Peyer's patch (tissue), 4 donors: ENCODE measurements at places on chromosomes 11 and 22. TPM values are rescaled to one million over a fixed set of nuclear protein-coding genes. Genes with fewer than 3 reads are reported as not detected.

GRCh38 chr11:9099617-9100016, 8.2 kb upstream of the SCUBE2 start:
- H3K4me3 ChIP-seq: no peak overlapping the region
- H3K4me1 ChIP-seq: no peaks in the 10 kb centered on the region
- DNase-seq: no peak
- H3K27ac ChIP-seq: no peak overlapping the region

The NXPE1 gene
- total RNA-seq: 22.4 TPM

The MUC6 gene
- total RNA-seq: not detected

DNA sequence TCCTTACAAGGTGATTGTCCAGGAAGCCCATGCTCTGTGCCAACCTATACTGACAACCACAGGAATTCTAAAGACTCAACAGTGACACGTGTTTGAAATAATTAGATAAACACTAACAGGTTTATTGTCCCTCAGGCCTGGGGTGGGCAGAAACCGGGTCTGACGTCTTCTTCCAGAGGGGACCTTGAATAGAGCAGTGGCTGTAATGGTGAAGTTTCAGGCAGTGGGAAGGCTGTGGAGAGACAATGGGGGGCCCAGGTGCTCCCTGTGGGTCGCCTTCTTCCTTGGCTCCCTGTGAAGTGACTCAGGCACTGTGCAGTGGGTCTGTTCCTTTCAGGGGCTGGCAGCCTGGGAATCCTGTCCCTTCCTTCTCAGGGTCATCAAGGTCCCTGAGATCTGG, 54.6 kb downstream of the OTOG start:
- no peak for DNase-seq
- no peaks in the 10 kb centered on the region for H3K4me1 ChIP-seq
- H3K27ac ChIP-seq: no peak overlapping the region
- no peak overlapping the region for H3K4me3 ChIP-seq

The ELFN2 gene
- not detected for total RNA-seq

DNA sequence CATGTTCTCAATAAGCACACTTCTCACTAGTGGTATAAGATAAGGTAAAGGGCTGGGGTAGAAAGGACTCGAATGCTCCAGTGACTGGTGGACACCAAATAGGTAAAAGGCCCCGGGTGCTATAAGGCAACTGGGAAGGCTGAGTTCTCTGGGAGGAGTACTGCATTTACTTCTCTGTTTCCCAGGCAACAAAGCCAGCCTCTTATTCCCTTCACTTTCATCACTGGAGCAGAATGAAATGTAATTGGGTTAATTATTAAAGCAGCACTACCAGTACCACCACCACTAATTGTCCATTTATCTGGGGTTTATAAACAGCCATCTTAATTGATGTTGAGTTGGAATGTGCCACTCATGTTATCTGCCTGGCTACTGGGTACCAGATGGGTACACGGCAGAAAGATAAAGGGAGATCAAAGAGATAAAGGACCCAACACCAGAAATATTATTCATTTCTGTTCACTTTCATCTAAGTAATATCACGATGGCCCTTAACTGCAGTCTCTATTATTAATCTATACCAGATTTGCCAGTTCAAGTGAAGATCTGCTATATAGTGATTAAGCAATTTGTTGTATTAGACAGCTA, 94.4 kb upstream of the CHRM4 start:
- no peaks in the 10 kb centered on the region for H3K4me1 ChIP-seq
- no peaks in the 10 kb centered on the region for H3K36me3 ChIP-seq
- no peaks in the 10 kb centered on the region for H3K27me3 ChIP-seq
- H3K4me3 ChIP-seq: no peak overlapping the region
- no peak for DNase-seq

DNA sequence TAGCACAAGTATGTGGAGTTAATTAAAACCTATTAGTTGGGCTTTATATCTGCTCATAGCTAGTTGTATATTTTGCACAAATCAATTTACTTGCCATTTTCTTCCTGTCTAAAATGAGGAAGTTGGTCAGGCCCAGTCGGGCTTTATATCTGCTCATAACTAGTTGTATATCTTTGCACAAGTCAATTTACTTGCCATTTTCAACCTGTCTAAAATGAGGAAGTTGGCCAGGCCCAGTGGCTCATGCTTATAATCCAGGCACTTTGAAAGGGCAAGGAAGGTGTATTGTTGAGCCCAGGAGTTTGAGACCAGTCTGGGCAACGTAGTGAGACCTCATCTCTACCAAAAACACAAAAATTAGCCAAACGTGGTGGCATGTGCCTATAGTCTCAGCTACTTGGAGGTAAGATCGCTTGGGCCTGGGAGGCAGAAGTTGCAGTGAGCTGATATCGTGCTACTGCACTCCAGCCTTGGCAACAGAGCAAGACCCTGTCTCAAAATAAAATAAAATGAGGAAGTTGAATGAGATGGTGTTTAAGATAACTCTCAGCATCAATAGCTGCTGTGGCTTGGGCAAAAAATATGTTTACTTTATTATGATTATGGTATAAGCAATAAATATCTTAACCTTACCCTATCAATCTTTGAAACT, 1558.6 kb upstream of the RAG2 start:
- no peak overlapping the region for H3K27ac ChIP-seq
- no peak overlapping the region for H3K4me3 ChIP-seq
- no peaks in the 10 kb centered on the region for H3K4me1 ChIP-seq

- H3K4me1 ChIP-seq: no peaks in the 10 kb centered on the region
- H3K36me3 ChIP-seq: no peaks in the 10 kb centered on the region
- no peak overlapping the region for H3K27ac ChIP-seq
- DNase-seq: no peak
Measured at GRCh38 chr11:20627701-20628100, 28.3 kb downstream of the SLC6A5 start.

GRCh38 chr11:113865873-113866272, 9.5 kb downstream of the USP28 start:
- H3K4me1 ChIP-seq: no peaks in the 10 kb centered on the region
- H3K36me3 ChIP-seq: no peaks in the 10 kb centered on the region
- no peak overlapping the region for H3K4me3 ChIP-seq
- H3K27me3 ChIP-seq: no peaks in the 10 kb centered on the region
- DNase-seq: no peak

- H3K4me3 ChIP-seq: no peak overlapping the region
- H3K27ac ChIP-seq: no peak overlapping the region
- H3K4me1 ChIP-seq: no peaks in the 10 kb centered on the region
- H3K36me3 ChIP-seq: no peaks in the 10 kb centered on the region
Measured at GRCh38 chr11:134742224-134742612, 330.2 kb upstream of the B3GAT1 start.

- H3K27me3 ChIP-seq: no peaks in the 10 kb centered on the region
- no peak overlapping the region for H3K27ac ChIP-seq
Measured at GRCh38 chr22:45136594-45136993, 27.1 kb upstream of the NUP50 start.

DNA sequence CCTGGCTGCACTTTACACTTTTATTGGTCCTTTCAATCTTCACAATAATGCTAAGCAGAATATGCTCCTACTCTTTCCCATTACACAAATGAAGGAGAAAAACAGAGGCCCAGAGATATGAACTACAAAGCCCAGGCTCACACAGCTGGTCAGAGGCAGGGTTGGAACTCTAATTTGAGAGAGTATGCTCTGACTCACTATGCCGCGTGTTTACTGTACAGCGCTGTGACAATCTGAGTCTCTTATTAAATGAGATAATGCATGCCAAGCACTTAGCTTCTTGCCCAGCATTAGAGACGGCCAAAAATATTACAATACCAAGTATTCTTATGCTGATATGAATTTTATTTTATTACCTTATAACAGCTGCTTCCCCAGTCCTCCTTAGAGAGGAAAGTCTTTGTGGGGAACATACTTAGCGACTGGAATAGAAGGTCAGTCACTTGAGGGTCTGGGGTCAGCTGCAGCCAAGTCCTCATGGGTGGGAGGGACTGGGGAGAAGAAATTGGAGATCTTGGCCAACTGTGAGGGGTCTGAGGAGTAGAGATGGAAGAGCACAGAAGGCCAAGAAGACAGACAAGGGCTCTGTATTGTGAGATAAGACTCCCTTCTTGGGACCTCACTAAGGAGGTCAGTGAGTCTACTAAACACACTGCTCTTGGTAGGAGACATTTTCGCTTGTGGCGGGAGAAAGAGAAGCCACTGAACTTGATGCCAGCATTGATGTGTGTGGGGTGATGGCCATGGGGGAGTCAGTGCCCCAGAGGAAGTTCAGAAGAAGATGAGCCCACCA, 150.8 kb upstream of the TIMP3 start:
- H3K36me3 ChIP-seq: no peaks in the 10 kb centered on the region
- no peaks in the 10 kb centered on the region for H3K27me3 ChIP-seq
- H3K4me1 ChIP-seq: no peaks in the 10 kb centered on the region
- no peak overlapping the region for H3K27ac ChIP-seq
- H3K4me3 ChIP-seq: no peak overlapping the region

The TEX12 gene
- total RNA-seq: not detected

The FAT3 gene
- 0.19 TPM for total RNA-seq

GRCh38 chr11:59291228-59291627, 67.5 kb upstream of the OR5AN1 start:
- DNase-seq: no peak
- H3K27ac ChIP-seq: no peak overlapping the region
- no peaks in the 10 kb centered on the region for H3K36me3 ChIP-seq
- H3K4me1 ChIP-seq: no peaks in the 10 kb centered on the region
- no peak overlapping the region for H3K4me3 ChIP-seq

GRCh38 chr22:48506506-48507145, 1321.0 kb downstream of the BRD1 start:
- no peaks in the 10 kb centered on the region for H3K36me3 ChIP-seq
- no peaks in the 10 kb centered on the region for H3K27me3 ChIP-seq
- H3K27ac ChIP-seq: no peak overlapping the region
- H3K4me3 ChIP-seq: no peak overlapping the region

DNA sequence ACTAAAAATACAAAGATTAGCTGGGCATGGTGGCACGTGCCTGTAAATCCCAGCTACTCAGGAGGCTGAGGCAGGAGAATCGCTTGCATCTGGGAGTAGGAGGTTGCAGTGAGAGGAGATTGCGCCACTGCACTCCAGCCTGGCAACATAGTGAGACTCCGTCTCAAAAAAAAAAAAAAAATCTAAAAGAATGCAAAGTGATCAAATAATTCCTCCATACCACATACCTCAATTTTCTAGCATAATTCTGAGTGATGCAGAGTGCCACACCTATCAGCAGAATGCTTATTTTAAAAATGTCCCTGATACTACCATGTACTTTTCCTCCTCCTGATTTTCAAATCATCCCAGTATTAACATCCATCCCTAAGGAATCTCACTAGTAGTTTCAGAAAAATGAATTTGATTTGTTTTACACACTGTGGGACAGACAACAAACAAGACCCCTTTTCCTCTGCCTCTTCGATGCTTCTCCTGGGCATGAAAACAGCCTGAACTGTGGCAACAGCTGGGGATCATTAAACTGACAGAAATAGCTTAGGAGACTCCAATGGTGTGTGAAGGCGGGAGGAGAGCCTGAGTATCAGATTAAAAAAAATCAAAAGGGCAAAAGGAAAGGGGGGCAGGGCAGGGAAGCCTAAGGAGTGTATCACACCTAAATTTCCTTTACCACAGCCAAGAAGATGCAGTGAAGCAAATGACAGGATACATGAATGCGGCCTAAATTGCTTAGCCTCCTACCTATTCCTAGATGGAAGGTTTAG, 114.7 kb downstream of the SGSM3 start:
- no peak overlapping the region for H3K4me3 ChIP-seq
- no peak overlapping the region for H3K27ac ChIP-seq
- H3K4me1 ChIP-seq: no peaks in the 10 kb centered on the region

DNA sequence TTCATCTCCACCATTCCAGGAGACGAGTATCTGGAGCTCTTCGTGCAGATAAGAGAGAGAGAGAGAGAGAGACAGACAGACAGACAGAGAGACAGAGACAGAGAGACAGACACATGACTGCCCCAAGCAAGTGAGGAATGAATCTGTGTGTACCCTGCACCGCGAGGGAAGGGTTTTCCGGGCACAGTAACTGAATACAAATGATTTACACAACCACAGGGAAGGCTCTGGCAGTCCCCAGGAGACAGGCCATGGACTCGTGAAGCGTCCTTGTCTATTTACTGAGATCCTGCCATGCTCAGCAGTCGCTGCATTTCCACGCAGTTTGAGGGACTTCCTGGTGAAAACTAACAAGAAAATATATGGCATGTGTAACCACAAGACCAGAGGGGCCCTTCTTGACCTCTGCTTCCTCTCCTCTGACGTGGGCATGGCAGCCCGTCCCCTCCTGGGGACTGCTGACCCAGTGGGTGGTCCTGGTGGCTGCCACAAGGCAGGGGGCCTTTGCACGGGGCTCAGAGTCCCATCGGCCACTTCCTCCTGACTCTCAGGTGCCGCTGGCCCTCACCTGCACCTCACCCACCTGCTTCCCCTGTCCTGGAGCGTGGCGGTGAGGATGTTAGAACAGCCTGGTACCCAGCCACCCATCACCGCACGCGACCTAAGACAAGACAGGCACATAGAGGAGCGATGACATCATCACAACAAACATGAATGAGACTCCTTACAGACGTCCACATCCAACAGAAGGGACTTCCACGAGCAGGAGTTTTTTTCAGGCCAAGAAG, 75.9 kb downstream of the PHF21B start:
- no peak overlapping the region for H3K27ac ChIP-seq
- no peaks in the 10 kb centered on the region for H3K27me3 ChIP-seq
- H3K4me1 ChIP-seq: no peaks in the 10 kb centered on the region

- no peak for DNase-seq
- H3K27ac ChIP-seq: no peak overlapping the region
- peak overlapping the region; percentile 41 for H3K4me3 ChIP-seq
- no peaks in the 10 kb centered on the region for H3K4me1 ChIP-seq
- H3K36me3 ChIP-seq: no peaks in the 10 kb centered on the region
- H3K27me3 ChIP-seq: no peaks in the 10 kb centered on the region
Measured at GRCh38 chr11:107018902-107019493, 722 bp upstream of the GUCY1A2 start.

The MCM5 gene
- total RNA-seq: 23.5 TPM

DNA sequence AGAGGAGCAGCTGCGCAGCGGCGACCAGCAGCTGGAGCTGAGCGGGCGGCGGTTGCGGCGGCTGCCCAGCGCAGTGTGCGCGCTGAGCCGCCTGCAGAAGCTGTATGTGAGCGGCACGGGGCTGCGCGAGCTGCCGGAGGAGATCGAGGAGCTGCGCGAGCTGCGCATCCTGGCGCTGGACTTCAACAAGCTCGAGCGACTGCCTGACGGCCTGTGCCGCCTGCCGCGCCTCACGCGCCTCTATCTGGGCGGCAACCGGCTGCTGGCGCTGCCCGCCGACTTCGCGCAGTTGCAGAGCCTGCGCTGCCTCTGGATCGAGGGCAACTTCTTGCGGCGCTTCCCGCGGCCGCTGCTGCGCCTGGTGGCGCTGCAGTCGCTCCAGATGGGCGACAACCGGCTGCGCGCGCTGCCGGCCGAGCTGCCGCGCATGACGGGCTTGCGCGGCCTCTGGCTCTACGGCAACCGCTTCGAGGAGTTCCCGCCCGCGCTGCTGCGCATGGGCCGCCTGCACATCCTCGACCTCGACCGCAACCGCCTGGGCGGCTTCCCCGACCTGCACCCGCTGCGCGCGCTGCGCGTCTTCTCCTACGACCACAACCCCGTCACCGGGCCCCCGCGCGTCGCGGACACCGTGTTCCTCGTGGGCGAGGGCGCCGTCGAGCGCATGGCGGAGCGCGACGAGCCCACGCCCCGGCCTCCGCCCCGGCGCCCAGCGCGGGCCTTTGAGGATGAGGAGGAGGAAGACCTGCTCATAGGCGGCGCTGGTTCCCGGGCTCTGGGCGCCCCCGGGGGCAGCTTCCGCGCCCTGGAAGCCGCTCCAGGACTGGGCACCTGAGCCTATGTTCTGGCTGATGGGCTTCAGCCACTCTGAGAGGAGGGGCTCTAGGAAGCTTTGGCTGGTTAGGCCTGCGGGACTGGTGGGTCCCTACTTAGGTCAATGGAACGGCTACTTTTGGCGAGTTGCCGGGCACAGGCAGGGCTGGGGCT, 787 bp downstream of the LRRC10B start:
- no peak overlapping the region for H3K27ac ChIP-seq
- peak; percentile 68 for DNase-seq
- H3K36me3 ChIP-seq: no peaks in the 10 kb centered on the region
- H3K4me3 ChIP-seq: no peak overlapping the region
